Right lung (tissue), 10 donors: ENCODE measurements at places on chromosomes 6 and 20. TPM values are rescaled to one million over a fixed set of nuclear protein-coding genes. Genes with fewer than 3 reads are reported as not detected.

TNFRSF6B gene
- 3.3 TPM for polyA plus RNA-seq

EDN1 gene
- polyA plus RNA-seq: 47.6 TPM

PAX1 gene
- not detected for polyA plus RNA-seq

LY6G6C gene
- polyA plus RNA-seq: 0.45 TPM

LEMD2 gene
- polyA plus RNA-seq: 68.1 TPM

DOK5 gene
- 2.6 TPM for polyA plus RNA-seq

DUSP15 gene
- 13.9 TPM for polyA plus RNA-seq

ABHD16B gene
- not detected for polyA plus RNA-seq

CALHM4 gene
- polyA plus RNA-seq: 0.13 TPM

DNA sequence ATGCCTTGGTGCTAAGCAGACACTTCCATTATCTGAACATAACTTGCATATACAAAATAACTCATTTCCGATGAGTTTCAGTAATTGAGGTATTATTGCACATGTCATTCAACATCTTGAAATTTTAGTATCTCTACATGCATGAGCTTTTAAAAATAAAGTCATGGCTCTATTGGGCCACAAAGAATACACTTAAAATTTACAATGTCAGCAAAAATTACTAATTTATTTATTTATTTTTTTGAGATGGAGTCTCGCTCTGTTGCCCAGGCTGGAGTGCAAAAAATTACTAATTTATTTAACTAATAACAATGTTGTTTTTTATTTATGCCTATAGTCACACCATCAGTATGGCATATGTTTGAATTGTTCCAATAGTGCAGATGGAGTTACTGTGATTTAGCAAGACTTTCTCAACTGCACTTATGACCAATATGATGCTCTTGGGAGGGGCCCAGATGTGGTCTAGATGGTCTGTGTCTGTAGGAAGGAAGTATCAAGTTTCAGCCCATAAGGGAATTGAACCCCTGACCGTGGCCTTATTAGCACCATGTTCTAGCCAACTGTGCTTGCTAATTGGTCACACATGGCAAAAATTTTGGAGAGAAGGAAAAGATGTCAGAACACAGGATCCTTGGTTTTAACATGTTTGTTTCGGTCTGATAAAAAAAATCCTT lies 370.7 kb upstream of the TSHZ2 start:
- DNase-seq: no peak

- no peak for DNase-seq
These were observed 137.8 kb downstream of the EDN3 start for GRCh38 chr20:59438201-59438600.

- DNase-seq: no peak
These were observed 19.8 kb upstream of the ADRM1 start for GRCh38 chr20:62282877-62283503.

GRCh38 chr6:35370785-35371493 lies 28.6 kb downstream of the PPARD start:
- no peak for DNase-seq

DNA sequence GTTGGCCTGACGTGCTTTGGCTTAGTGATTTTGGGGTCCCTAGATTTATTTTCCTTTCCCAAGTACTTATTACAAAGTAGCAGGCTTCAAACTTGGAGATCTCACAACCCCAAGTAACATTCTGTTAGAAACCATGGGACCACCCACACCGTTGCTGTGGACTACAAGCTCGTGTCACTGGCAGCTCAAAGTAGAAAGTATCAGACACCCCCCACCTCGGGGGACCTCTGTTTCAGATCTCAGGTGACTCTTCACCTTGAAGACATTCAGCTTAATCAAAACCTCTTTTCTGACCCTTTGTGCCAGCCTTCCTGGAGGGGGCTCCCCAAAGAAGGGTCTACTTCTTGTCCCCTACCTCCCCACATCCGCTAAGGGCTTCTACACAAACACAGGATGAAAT lies 15.7 kb upstream of the MYT1 start:
- no peak for DNase-seq

DNA sequence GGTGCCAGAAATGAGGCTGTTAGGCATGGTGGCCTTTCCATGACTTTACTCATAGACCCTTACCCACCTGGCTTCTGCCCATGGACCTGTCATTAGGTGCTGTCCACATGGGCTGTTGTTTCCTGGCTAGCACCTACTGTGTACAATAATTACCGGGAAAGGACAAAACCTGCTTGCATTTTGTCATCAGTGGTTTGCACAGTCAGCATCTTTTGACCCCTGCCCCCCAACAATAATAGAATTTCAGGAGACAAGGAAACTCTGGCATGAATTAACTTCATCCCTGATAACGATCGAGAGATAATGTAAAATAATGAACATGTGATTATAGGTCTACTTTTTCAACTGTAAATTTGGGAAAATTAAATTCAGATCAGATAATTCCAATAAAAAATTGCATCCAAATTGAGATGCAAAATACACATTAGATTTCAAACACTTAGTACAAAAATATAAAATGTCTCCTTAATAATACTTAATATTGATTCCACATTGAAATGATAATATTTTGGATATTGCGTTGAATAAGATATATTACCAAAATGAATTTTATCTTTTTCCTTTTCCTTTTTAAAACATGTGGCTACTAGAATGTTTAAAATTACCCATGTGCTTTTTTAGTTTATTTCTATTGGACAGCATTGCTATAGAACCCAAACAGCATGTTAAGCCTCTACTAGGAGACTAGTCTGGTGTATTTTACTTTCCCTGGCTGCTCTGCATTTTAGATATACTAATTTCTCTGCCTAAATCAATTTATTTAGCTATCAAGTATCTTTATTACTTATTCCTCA lies 12.4 kb downstream of the ANKRD66 start:
- no peak for DNase-seq

GRCh38 chr6:11460001-11460668 lies 77.4 kb upstream of the TMEM170B start:
- DNase-seq: no peak

DNA sequence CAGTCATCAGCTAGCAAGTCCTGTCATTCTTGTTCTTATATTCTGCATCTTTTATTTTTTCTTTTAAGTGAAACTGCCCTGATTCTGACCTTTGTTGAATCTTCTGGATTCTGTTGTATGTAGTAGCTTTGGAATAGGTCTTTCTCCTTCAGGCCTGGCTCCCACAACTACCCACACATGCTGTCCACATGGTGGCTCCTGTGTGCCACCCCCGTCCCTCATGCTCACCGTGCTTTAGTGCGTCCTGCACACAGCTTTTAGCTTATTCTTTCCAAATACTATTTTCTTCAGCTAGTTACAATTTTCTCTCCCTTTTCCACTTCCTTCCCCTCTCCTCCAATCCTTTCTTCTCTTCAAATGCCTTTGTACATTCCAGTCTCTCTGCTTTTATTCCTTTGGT lies 61.8 kb downstream of the CTNNBL1 start:
- no peak for DNase-seq

DNA sequence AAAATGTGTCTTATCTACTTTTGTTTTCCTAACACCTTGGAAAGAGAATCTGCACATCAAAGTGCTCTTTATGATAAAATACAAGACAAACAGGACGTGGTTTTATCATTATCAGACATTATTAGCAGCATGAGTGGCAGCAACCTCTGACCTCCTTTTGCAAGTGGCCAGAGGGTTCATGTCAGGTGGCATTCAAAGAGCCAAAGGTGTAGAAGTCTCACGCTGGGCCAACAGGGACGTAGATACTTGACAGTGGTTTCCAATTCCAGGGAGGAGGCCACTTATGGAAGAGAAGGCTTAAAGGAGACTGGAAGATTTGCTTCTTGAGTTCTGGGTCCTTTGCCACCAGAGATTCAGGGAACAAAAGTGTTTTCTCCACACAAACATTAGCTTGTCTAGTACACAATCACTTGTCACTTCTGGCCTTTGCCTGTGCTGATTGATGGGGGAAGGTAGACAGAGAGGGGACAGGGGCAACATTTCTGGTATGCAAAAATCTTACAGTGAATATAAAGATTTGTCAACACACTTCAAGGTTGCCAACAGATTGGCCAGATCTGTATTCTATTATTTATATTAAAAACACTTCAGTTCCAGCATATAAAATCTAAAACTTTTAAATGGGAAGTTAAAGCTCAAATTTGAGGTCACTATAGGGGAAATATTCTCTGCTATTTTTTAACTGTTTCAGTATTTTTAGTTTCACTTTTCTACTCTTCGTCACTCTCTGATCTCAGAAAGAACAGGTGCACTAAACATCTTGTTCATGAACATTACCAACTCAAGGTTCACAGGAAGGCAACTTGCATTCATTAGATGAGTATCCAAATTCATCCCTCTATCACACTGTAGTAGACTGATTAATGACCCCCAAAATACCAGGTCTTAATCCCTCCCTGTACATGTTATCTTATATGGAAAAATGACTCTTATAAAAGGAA lies 52.1 kb upstream of the FBXO30 start:
- DNase-seq: no peak

GRCh38 chr6:43782764-43783513 lies 12.9 kb downstream of the VEGFA start:
- no peak for DNase-seq

- no peak for DNase-seq
These were observed 3.1 kb upstream of the HECA start for GRCh38 chr6:139131736-139132280.

GRCh38 chr6:149852881-149853280 lies 11.3 kb downstream of the LRP11 start:
- no peak for DNase-seq

DNA sequence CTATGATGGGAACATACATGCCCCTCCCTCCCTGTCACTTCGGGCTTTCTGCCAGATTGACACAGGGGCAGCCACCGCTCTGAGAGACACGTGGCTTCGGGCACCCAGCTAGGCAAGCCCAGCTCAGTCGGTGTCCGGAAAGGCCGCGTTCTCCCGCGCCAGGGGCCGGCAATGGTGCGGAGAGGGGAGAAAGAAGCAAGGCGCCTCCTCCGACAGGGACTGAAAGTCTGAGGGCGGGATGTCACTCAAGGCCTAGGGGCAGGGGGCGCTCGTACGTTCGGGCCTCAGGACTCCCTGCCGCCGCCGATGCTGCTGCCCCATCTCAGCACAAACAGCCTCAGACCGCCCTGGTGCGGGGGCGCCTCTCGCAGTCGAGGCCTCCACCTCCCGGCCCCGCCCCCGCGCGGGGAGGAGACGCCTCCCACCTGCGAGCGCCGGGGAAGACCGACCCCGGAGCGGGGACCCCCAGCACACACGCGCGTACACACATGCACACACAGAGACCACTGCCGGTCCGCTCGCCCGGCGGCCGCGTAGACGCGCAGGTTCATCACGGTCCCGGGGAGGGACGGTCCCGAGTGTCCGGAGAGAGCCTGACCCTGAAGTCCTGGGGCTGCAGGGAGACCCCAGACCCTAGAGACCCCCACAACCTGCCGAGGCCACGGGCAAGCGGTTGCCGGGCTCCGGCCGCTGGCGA lies 1.9 kb downstream of the GRM4 start:
- DNase-seq: no peak

DNA sequence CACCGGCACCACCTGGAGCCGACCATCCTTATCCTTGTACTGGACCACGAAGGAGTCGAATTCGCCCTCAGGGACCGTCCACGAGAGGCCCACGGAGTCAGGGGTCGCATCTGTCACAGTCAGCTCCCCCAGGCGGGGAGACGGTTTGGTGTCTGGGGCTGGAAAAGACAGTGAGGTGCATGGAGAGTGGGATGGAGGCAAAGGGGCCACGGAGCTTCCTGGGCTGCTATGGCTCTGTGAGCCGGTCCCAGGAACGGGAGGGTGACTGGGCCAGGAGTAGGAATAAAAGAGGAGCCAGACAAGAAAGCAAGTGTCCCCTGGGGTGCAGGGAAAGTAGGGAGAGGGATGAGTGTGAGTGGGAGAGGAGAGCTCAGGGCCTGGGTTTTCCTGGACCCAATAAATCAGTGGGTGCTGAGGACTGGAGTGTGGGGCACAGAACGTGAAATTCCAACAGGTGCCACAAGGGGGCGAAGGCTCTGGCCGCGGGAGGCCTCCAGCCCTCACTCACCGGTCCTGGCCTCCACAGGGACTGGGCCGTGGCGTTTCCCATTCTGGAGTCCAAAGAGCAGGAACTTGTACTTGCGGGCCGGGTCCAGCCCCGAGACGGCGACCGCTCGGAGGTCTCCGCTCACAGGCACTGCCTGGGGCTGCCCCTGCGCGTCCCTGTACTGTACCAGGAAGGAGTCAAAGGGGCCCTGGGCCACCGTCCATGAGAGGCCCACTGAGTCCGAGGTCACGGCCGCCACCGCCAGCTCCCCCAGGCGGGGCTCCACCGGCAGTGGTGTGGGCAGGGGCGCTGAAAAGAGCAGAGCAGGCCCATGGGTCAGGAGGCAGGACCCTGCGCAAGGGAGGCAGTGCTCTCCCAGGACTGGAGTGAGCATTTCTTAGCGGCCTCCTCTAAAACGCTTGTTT lies 9.9 kb downstream of the CYP21A2 start:
- peak; percentile 34 for DNase-seq

DNA sequence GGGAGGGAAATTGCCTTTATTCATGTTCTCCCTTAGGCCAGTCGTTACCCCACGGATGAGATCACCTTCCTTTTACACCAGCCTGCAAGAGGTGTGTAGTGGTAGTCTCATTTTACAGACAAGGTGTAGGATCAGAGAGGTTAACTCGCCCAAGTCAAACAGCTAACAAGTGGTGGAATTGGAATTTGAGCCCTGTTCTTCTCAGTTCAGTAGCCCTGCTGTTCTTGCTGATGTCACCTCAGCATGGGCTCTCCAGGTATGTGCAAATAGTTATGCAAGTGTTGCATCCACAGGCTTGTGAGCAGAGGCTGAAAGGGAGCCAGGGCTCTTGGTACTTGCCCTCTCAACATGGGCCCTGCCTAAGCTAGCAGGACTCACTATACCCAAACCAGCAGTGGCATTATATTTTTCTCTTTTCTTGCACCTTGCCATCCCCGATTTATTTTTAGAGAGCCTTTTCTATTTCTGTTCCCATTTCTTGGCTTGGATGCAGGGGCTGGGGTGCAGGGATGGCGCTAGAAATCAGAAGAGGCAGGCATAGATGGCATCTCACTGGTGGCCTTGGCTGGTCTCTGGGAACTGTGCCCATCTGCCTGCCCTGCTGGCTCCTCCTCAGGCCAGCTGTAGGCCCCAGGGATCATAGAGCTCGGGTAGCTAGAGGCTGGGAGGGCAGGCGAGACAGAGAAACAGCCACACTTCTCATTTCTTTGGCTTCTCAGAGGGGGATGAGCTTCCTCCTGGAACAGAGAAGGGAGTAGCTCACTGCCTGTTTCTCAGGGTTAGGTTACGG lies 18.2 kb downstream of the PPARD start:
- no peak for DNase-seq

DNA sequence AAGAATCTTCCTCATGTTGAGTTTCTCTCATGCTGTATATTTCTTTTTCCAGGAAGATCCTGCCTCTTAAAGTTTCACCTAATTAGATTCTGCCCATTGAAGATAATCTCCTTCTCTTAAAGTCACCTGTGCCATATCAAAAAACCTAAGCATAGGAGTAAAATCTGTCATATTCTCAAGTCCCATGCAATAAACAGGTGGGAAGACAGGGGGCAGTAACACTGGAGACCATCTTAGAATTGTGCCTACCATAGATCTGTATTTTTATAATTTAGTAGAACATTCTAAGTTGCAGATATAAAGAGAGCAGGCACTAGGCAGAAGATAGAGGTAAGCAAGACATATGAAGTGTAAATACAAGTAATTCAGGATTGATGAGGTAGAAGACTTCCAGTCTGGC lies 763.5 kb upstream of the MANEA start:
- DNase-seq: no peak

- no peak for DNase-seq
These were observed 261.4 kb downstream of the LRFN2 start for GRCh38 chr6:40325791-40326190.

- no peak for DNase-seq
These were observed 1.5 kb downstream of the ZCCHC3 start for GRCh38 chr20:298776-299391.
